ENCODE measurements at places on chromosomes 6 and 20. TPM values are rescaled to one million over a fixed set of nuclear protein-coding genes. Genes with fewer than 3 reads are reported as not detected.

Gene CYP39A1
- total RNA-seq, result 7.1 TPM

Gene GRM4
- 1.2 TPM for total RNA-seq

Gene ALDH8A1
- total RNA-seq, result not detected

Gene RAMACL
- 0.56 TPM for total RNA-seq

Gene GLYATL3
- not detected for total RNA-seq

Gene PSMF1
- 56.0 TPM for total RNA-seq

Gene POM121L2
- not detected for total RNA-seq

Gene OR2H2
- total RNA-seq, result not detected

Gene SLC24A3
- total RNA-seq, result 0.31 TPM

Gene NUDT3
- total RNA-seq, result 26.4 TPM

Gene SLC16A10
- total RNA-seq, result 4.8 TPM

Gene NRN1
- 0.74 TPM for total RNA-seq

Gene SEMG1
- not detected for total RNA-seq

Gene MYCT1
- total RNA-seq, result not detected

Gene CLVS2
- 1.8 TPM for total RNA-seq

Gene ANGPT4
- total RNA-seq, result 0.06 TPM

Gene PTPRK
- total RNA-seq, result 30.9 TPM

Gene AVP
- total RNA-seq, result not detected

Gene PLAGL1
- total RNA-seq, result 5.6 TPM

Gene PPIL6
- total RNA-seq, result 4.8 TPM

Gene PROKR2
- total RNA-seq, result not detected

Gene THBS2
- total RNA-seq, result 0.13 TPM

Gene RAB44
- 0.03 TPM for total RNA-seq

Gene SPTLC3
- 4.2 TPM for total RNA-seq

Gene PNLDC1
- total RNA-seq, result 0.06 TPM

Gene AIF1
- not detected for total RNA-seq

Gene TREML2
- not detected for total RNA-seq

Gene COL9A1
- total RNA-seq, result 36.9 TPM

Gene SYCP2L
- total RNA-seq, result 12.5 TPM

Gene SNAI1
- total RNA-seq, result 4.0 TPM

Gene TRAPPC3L
- total RNA-seq, result not detected

Gene B3GALT4
- 1.1 TPM for total RNA-seq

Gene LAMA4
- 0.50 TPM for total RNA-seq

Gene FGD2
- total RNA-seq, result 0.06 TPM

Gene MAS1L
- total RNA-seq, result not detected

Gene GSTA1
- total RNA-seq, result not detected

Gene SLC17A4
- not detected for total RNA-seq

Gene SIM1
- total RNA-seq, result not detected

Gene CRIP3
- total RNA-seq, result 21.3 TPM

Gene TNF
- 0.19 TPM for total RNA-seq

Gene EXOC2
- total RNA-seq, result 46.5 TPM

Gene MATN4
- total RNA-seq, result 0.06 TPM

Gene LTB
- 0.15 TPM for total RNA-seq

Gene SRSF12
- total RNA-seq, result 23.2 TPM

Gene MYL9
- total RNA-seq, result 12.4 TPM
